DMS153 (cell line): ENCODE measurements at places on chromosomes 5 and 9.

DNA sequence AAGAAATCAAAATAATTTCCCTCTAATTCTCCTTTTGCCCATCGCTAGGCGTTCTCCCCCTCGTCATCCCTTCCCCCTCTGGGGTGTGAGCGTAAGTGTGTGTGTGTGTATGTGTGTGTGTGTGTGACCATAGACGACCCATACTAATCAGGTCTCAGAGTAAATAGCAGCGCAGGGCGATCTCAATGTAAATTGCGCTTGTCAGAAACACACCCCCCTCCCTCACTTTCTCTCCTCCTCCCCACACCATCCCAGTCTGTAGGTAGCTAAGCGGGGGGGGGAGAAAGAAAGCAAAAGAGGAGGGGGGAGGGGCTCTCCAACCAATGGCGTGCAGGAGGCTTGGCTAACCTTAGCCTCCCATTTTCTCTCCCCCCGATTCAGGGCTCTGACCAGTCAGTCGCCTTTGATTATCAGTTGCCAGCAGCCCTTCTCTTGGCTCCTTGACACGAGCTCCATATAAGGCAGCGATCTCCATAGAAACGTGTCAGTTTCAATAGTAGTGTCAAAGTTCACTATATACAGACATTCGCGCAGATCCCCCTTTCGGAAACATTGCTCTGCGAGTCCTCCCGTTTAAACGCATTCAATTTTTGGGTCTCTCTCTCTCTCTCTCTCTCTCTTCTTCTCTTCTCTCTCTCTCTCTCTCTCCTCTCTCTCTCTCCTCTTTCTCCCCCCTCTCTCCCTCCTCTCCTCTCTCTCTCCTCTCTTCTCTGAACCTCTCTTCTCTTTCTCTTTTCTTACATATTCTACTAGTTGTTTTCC lies at the start of gene NR2F1:
TSS of gene NR2F1 (plus strand) at position 546 of the 762 bp plus-strand sequence. CDS start 1,802 bp downstream, outside the sequence.
- peak; percentile 89 for DNase-seq

DNA sequence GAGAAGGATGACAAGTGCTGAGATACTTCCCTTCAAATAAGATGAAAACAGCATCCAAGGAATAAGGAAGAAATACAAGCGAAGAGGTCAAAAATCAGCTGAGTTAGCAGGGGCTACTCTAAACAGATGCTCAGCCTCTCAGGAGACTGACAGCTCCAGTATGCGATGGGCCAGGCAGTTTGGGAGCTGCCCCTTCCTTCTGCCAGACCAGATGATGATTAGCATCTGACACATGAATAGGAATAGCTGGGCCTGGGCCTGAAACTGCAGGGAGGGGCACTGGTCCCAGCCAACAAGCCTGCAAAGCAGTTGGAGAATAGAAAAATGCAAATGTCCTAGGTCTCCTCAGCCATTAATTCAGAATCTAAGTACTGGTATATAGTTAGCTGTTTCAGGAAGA lies 13.1 kb upstream of the MAP3K1 start:
- DNase-seq = no peak

GRCh38 chr5:135386886-135387628 lies 12.0 kb downstream of the MACROH2A1 start:
- DNase-seq = no peak

GRCh38 chr9:117030254-117030768 lies 343.2 kb downstream of the TRIM32 start:
- DNase-seq = no peak

GRCh38 chr5:169838688-169839087 lies 141.6 kb downstream of the INSYN2B start:
- DNase-seq = no peak

DNA sequence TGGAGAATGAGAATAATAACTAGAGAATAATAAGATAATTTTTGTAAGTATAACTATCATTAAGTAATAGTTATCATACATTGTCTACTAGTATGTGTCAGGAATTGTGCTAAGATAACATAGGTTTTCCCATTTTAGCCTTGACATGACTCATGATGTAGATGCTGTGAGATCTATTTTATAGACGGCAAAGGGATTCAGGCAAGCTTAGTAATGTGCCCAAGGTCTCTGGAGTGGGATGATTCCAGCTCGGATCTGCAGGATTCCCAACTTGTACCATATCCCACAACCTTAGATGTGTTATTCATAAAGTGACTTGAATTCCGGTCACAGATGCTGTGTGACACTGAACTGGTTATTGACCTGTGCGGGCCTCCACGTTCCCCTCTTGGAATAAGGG lies 51.5 kb downstream of the IL31RA start:
- no peak for DNase-seq

GRCh38 chr5:179699616-179700237 lies 960 bp downstream of the CANX start:
- no peak for DNase-seq

DNA sequence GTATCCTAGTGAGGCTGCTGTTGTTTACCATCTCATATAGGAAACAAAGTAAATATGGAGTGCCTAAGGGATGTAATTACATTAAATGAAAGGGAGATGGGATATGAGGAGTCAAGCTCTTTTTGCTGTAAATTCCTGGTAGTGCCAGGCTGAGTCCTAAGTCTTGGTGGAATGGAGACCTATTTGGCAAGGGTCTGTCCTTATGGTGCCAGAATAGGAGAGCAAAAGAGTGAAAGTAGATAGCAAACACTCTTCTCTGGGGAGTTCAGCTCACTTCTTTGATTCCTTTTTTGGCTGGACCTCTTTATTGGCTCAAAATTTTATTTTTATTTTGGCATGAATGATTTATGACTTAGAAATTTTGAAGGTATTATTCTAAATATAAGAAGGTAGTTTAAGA lies 380.8 kb downstream of the TMEM232 start:
- DNase-seq = no peak

- no peak for DNase-seq
Observed at GRCh38 chr5:322942-323879, 1.7 kb downstream of the AHRR start.

- no peak for DNase-seq
Observed at GRCh38 chr5:54518146-54518817, 723 bp downstream of the SNX18 start.

DNA sequence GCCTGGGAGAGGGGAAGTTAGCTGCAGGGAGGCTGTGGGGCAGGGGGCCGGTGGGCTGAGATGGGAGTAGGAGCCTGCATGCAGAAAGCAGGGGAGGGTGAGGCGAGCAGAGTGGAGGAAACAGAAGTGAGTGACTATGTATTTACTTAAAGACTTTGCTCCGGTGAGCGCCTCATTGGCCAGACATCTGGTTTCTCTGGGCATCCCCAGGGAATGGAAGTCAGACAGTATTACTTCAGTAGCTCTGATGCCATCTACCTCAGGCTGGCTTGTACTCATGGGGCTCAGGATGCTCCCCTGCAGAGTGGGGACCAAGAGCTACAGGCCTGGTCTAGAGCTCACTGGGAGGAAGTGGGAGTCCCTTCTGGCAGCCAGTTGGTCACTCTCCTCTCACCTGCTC lies 78.2 kb upstream of the ARAP3 start:
- DNase-seq = no peak

GRCh38 chr5:132500931-132501628 lies 10.5 kb upstream of the IRF1 start:
- DNase-seq = no peak

GRCh38 chr5:150176745-150177477 lies 10.3 kb downstream of the CDX1 start:
- no peak for DNase-seq

DNA sequence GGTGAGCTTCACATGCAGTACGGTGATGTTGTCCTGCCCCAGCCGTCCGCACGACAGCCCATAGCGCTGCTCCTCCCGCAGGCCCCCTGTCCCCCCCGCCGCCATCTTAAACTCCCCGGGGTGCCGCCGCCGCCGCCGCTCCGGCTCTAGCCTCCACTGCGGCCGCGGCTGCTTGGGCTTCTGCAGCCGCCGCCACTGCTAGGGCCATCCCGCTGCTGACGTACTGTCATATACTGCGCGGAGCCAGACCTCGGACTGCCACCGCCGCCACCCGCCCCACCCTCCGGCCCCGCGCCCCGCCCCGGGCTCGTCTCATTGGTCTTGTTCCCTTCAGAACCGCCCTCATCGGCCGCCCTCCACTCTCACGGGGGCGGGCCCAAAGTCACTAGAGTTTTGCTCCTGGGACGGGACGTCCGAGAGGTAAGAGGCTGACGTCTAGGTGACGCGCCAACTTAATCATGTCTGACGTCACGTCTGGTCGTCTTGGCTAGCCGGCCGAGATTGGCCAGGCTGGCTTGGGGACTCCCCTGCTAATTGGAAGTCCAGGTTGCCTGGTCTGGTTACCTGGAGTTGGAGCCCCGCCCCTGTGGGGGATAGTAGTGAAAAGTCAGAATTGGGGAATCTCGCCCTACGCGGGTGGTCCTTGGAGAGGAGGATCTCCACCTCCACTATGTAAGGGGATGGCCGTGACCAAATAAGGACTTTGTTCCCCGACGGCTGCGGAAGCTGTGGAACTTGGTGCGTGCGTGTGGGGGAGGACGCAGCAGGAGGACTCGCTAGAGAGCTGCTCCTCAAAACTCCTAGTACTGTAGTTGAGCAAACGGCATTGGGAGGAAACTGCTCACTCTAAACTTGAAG lies at the start of gene ELL2:
TSS of gene ELL2 (minus strand) at position 235 of the 858 bp plus-strand sequence. CDS start at position 105, 130 bp downstream.
- DNase-seq = peak; percentile 73

GRCh38 chr5:6859951-6860638 lies 146.9 kb downstream of the TENT4A start:
- DNase-seq = no peak

DNA sequence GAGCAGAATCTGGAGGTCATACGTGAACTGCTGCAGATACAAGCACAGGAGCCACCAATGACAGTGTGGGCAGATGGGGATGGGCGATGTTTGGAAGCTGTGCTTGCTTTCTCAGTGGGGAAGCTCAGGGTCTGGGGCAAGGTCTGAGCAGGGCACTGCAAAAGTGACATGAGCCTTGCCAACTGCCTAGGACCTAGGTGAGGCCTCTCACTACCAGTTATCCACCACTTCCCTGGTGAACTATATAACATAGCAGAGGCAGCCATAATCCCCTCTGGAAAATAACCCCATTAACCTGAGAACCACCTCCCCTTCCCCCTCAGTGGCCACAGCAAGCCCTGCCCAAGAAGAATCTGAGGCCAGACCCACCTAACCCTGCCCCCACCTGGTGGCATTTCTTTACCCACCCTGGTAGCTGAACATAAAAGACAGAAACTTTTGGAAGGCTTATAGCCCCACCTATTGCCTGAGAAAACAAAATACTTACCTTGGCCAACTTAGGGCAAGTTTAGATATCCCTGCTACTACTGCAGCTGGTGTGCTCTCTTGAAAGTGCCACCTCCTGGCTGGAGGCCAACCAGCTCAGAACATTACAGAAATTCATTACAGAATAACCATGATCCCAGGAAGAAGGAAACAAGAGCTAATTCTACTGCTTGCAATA lies 18.8 kb upstream of the SPEF2 start:
- no peak for DNase-seq

DNA sequence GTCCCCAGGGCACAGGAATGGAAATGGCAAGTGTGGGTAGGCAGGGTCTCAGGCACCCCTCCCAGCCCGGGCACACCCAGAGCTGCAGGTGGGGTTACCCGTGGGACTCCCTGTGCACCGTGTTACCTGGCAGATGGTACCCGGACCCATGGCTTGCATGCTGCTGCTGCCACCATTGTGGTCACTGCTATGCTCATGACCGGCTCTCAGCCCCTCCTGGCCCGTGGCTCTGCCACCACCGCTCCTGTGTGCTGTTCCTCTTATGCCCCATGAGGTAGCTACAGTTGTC lies 21.7 kb upstream of the HMCN2 start:
- DNase-seq = no peak
